NCI-H1417 (cell line): ENCODE measurements at places on chromosomes 4 and X.

- DNase-seq: no peak
These were observed 78.3 kb downstream of the CT47B1 start for GRCh38 chrX:120797188-120797851.

GRCh38 chr4:83605210-83605609 is 69.3 kb downstream of the GPAT3 start:
- no peak for DNase-seq

DNA sequence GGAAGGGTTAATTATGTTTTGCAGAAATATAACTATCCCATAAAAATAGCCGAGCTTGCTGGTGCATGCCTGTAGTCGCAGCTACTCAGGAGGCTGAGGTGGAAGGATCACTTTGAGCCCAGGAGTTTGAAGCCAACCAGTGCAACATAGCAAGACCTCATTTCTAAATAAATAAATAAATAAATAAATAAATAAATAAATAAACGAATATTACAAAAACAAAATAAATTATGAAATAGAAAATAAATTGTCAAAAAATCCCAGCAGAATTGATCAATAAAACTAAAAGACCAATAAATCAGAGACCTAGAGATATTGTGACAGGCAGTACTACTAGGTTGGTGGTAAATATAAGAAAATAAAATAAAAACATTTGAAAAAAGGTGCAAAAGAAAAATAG is 6.7 kb upstream of the ARL13A start:
- no peak for DNase-seq

- DNase-seq: no peak
These were observed 98.5 kb upstream of the PNPLA4 start for GRCh38 chrX:8025705-8026104.

GRCh38 chr4:148164557-148164956 is 277.7 kb downstream of the NR3C2 start:
- peak; percentile 11 for DNase-seq

- DNase-seq: no peak
These were observed 35.1 kb downstream of the PSAPL1 start for GRCh38 chr4:7399440-7400234.

DNA sequence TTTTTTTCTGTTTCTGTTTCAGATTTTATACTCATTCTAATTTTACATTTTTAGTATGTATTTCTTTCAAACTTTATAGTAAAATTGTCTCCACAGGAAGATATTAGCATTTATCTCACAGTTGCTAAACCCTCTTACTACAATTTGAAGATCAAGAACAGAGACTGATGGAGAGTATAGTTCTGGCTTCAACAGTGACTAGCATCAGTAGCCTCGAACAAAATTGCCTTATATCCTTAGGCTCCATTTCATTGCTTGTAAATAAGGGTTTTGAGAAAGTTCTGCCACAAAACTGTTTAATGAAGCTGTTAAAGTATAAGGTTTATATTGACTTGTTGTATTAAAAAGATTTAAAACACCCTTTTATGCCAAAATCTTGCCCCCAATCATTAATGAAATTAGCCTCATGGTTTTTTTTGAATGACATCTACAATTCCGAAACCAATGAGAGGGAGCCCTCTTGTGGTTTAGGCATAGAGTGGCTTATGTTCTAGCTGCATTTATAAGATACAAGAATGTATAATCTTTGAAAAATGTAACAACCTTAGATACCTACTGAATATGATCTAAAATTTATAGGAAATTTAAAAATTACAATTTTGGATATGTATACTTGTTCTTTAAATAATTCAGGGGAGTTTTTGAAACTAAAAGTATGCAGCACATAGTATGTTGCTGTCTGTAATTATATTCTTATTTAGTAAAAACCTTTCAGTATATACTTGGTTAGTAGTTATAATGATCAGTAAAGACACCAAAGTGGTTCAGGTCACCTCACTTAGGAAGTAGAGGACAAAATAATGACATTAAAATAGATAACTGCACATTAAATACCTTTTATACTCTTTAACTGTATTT is 109.8 kb upstream of the HPGD start:
- peak; percentile 17 for DNase-seq

GRCh38 chrX:63613531-63614028 is 171.4 kb downstream of the ARHGEF9 start:
- DNase-seq: no peak

GRCh38 chr4:15676039-15676438 is 5.6 kb upstream of the FAM200B start:
- no peak for DNase-seq

DNA sequence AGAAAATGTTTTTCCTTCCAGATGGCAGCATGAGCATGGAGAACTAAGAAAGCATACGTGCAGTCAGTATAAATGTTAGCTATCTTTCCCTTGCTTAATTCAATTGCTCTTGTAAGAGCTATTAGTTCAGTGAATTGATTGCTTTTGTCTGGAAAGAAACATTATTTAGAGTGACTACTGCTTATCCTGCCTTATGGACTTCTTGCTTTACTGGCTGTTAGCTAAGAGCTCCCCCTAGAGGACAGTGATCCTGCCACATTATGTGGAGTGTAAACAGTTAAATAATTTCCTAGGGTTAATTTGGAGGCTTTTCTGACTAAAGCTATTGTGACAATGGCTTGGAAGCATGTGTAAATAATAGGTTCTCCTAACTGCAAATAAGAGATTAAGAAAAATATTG is 1402.4 kb downstream of the FAM133A start:
- DNase-seq: peak; percentile 82

DNA sequence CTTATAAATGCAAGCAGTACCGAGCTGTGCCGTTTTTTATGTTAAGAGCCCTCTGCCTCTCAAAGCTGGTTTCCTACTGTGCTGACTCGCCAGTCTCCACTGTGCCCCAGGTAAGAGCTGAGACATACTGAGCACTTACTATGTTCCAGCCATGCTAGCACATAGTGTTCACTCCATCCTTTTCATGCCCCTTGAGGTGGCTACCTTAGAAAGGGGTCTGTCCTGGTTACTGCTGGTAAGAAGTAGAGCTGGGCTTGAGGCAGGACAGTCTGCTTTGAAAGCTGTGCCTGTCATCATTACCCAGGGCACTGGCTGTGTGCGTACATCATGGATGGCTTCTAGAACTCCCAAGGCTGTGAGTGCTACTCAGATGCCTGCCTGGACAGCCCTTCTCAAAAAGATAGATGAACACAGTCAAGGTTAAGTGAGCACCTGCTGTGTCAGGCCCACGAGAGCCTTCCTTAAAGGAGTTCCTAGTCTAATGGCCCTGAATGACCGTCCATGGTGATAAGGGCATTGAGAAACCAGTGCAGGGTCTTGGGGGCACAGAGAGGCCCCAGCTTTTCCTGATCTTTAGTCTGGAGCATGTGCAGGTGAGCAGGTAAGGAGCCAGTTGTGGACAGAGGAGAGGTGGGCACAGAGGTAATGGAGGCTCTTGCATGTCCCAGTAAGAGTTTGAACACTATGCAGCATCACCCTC is 1.6 kb downstream of the STK32B start:
- no peak for DNase-seq

DNA sequence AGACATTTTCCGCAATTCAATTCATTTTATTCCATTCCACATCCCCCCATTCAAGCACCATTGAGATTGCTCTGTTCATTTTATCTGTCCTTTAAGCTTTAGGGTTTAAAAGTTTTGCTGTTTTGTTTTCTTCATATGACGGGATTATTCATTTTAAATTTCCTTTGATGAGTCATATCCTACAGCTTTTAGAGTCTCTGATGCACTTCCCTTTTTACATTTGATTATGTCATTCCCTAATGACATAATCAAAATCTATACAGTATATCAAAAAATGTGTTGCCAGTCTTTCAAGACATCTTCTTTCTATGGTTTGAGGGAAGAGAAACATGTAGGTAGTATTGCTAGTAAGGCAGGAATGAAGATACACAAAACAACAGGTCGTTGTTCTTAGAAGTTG is 456.3 kb downstream of the PDGFC start:
- DNase-seq: no peak

GRCh38 chr4:1310796-1311631 is 21.3 kb downstream of the MAEA start:
- DNase-seq: no peak

- DNase-seq: no peak
These were observed 22.9 kb downstream of the IL3RA start for GRCh38 chrX:1359477-1359873.

DNA sequence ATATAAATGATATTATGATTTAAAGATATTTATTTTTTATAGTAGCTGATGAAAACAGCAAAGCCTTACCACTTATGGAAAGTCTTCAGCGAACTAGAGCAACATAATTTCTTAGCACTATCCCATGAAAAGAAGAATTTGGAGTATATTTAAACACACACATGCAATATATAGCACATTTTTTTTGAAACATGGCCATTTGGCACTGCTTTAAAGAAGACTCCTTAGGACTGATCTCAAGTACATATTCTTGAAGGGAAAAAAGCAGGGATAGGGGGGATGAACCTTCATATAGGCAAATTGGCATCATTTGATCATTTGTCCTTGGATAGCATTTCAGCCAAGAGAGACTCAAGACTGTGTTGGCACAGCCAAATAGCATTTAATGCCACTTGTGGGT is 193.3 kb downstream of the ANKRD50 start:
- no peak for DNase-seq

DNA sequence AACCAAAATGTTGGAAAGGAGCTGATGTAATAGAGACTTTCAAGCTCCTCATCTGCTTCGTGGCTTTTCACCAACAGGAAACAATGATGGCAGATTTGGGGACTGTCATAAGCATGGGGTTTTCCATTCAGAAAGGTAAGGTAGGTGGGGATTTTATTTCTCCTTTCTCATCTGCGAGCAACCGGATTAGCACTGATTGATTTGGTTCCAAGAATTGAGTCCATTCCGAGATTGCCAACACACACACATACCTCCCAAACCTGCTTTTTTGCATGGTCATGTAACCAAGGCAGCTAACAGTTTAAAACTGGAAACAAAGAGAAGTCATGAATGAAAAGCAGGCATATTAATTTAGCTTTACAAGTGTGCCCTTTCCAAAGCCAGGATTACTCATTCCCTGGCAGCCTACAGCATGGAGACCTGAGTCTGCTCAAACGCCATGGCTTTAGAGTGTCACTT is 63.0 kb upstream of the LNX1 start:
- peak; percentile 41 for DNase-seq

GRCh38 chr4:3266076-3266475 is 17.1 kb downstream of the MSANTD1 start:
- DNase-seq: no peak

DNA sequence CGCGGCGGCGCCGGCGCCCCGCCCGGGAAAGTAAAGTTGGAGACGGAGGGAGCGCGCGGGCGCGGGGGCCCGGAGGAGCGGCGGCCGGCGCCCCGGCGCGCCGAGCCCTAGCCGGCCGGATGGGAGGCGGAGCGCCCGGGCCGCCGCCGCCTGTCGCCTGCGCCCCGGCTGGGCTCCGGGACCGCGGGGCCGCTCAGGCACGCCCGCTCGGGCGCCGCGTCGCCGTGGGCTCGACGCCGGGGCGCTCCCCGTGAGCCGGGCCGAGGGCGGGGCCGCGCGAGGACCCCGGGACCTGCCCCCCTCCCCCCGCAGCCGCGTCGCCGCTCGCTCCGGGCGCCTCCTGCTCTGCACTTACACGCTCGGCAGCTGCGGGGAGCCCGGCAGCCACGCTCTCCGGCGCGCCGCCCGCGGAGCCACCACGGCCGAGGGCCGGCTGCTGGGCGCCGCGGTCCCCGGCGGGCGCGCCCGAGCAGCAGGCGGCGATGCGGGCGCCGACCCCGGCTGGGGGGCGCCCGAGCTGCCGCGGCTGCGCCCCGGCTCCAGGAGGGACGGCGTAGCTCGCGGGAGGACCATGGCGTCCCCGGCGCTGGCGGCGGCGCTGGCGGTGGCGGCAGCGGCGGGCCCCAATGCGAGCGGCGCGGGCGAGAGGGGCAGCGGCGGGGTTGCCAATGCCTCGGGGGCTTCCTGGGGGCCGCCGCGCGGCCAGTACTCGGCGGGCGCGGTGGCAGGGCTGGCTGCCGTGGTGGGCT is at the start of gene ADRA2C:
ADRA2C (plus strand) TSS at position 350 of the 749 bp plus-strand sequence; CDS start at position 572, 222 bp downstream.
- DNase-seq: no peak

- DNase-seq: no peak
These were observed 444.9 kb downstream of the RAPGEF2 start for GRCh38 chr4:159547645-159548308.

GRCh38 chr4:23881052-23881501 is 8.8 kb downstream of the PPARGC1A start:
- DNase-seq: no peak

- no peak for DNase-seq
These were observed 1348.0 kb downstream of the ADGRL3 start for GRCh38 chr4:62548108-62548524.

GRCh38 chr4:130484826-130485225 is 1388.9 kb downstream of the C4orf33 start:
- DNase-seq: no peak

DNA sequence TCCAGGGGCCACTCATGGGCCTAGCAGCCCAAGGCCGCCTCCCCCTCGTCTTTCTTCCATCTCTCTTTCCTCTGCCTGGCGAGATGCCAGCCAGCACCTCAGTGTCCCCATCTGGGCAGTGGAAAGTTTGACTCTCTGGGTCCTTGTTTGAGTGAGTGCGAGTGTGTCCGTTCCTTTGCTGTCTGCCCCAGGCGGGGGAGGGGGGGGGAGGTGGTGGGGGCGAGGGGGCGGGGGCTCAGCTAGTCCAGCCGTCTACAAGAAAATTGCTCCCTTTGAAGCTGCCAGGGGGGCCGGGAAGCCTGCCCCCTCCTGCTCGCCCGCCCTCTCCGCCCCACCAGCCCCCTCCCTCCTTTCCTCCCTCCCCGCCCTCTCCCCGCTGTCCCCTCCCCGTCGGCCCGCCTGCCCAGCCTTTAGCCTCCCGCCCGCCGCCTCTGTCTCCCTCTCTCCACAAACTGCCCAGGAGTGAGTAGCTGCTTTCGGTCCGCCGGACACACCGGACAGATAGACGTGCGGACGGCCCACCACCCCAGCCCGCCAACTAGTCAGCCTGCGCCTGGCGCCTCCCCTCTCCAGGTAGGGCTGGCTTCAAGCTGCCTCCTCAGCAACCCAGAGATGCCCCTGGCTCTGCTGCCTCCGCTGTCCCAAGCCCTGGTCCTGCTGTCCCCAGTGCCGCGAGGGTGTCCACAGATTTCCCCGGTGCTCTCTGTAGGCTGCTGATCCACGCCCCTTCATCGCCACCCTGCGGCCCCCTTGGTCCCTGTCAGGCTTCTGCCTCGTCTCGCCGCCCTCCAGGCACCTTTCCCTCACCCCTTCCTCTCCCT is at the start of gene BGN:
BGN (plus strand) TSS at position 440 of the 821 bp plus-strand sequence. CDS start 9,652 bp downstream, outside the sequence.
- DNase-seq: peak; percentile 72

GRCh38 chr4:161393602-161394001 is 770.2 kb downstream of the FSTL5 start:
- no peak for DNase-seq

DNA sequence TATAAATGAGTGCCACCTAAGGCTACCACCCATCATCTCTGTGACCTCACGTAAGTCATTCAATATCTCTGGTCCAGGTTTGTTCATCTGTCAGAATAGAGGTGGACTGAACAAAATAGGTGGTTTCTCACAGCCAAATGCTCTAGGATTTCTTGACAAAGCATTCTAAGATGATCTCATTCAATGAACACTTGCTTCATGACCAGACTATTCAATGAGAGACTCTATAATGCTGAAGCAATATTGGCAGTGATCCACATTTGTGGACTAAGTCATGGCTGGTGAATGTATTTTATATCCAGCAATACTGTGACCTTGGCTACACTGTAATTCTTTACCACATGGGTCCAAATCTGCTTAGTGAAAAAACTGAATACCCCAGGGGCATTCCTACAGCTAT is 37.9 kb downstream of the LDB2 start:
- no peak for DNase-seq

GRCh38 chrX:41559235-41560052 is 112.3 kb downstream of the NYX start:
- no peak for DNase-seq

GRCh38 chr4:7524064-7524682 is 89.4 kb upstream of the PSAPL1 start:
- DNase-seq: no peak

- DNase-seq: no peak
These were observed 28.1 kb downstream of the CASP6 start for GRCh38 chr4:109675181-109675580.
